ENCODE measurements at places on chromosomes 6 and 20. TPM values are rescaled to one million over a fixed set of nuclear protein-coding genes. Genes with fewer than 3 reads are reported as not detected.
A peak's percentile ranks its signal among the peaks of the same experiment; 100 is the strongest.

Gene TULP1
- total RNA-seq, result not detected

Gene SLC22A7
- total RNA-seq, result 0.34 TPM

Gene CST3
- 224 TPM for total RNA-seq

Gene FKBP1C
- total RNA-seq, result not detected

Gene LINC00237
- total RNA-seq, result not detected

Gene HS3ST5
- 17.4 TPM for total RNA-seq

DNA sequence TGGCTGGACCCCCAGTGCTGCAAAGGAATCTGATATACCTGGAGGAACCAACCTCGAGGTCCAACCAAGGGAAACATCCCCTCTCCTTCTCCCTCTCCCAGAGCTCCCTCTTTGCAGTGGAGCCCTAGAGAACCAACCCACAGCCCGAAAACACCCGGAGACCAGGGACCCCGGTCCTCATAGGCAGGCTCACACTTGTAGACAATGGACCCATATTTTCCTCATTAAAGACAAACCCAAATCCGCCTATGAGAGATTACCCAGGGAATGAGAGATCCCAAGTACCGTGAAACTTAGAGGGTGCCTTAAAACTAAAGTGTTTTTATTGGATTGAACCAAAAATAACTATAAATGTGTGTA is 9.6 kb upstream of the FOXF2 start:
- DNase-seq, result no peak

GRCh38 chr6:3376893-3377535 is 79.8 kb downstream of the SLC22A23 start:
- DNase-seq, result no peak

DNA sequence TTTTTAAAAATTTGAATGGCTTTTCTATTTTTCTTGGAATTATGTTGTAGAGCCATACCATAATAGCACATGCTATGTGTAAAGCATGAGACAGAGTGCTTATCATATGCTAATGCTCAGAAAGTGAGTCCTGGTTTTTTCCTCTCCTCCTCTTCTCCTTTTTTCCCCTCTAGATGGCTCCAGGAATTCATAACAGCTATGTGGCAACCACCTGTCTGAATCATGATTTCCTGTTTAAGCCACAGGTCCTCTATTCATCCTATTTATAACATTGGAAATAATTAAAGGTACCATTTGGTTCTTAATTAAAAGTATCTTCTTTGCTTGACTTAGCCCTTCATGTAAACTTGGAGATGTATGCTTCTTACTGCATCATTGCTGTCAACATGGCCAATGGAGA is 260.0 kb upstream of the MAP3K7 start:
- no peak for DNase-seq

- DNase-seq, result no peak
Observed at GRCh38 chr6:111091987-111092386, 4.7 kb downstream of the SLC16A10 start.

GRCh38 chr6:144176043-144176442 is 25.7 kb downstream of the STX11 start:
- no peak for DNase-seq

GRCh38 chr6:8888468-8888867 is 453.1 kb upstream of the SLC35B3 start:
- DNase-seq, result no peak

DNA sequence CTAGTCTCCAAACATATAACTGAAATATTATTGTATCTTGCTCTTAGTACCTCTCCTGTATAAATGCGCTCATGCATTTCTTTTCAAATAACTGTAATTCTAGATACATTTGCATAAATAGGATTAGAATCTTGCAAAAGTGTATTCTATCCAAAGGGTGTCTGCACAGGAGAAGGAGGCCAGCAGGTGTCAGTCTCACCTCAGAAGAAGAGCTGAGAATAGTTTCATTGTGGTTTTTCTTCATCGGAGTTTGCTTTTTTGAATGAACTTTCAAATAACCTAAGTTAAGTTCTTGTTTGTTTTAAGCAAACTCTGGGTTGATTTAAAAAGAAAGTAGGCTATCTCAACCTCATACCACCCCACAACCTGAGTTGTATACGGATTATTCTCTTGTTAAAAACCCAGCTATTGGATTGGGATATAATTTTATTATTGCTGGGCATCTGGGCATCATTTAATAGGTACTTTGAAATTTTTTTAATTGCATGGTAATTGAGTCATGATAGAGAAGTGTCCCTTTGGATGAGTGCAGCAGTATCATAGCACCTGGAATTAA is 125.0 kb upstream of the MLIP start:
- DNase-seq, result peak; percentile 43
